ENCODE measurements at places on chromosomes 6 and 20. TPM values are rescaled to one million over a fixed set of nuclear protein-coding genes. Genes with fewer than 3 reads are reported as not detected.
A peak's percentile ranks its signal among the peaks of the same experiment; 100 is the strongest.

ZNF391 gene
- 3.0 TPM for total RNA-seq

MEP1A gene
- not detected for total RNA-seq

DNAH8 gene
- 2.2 TPM for total RNA-seq

DNA sequence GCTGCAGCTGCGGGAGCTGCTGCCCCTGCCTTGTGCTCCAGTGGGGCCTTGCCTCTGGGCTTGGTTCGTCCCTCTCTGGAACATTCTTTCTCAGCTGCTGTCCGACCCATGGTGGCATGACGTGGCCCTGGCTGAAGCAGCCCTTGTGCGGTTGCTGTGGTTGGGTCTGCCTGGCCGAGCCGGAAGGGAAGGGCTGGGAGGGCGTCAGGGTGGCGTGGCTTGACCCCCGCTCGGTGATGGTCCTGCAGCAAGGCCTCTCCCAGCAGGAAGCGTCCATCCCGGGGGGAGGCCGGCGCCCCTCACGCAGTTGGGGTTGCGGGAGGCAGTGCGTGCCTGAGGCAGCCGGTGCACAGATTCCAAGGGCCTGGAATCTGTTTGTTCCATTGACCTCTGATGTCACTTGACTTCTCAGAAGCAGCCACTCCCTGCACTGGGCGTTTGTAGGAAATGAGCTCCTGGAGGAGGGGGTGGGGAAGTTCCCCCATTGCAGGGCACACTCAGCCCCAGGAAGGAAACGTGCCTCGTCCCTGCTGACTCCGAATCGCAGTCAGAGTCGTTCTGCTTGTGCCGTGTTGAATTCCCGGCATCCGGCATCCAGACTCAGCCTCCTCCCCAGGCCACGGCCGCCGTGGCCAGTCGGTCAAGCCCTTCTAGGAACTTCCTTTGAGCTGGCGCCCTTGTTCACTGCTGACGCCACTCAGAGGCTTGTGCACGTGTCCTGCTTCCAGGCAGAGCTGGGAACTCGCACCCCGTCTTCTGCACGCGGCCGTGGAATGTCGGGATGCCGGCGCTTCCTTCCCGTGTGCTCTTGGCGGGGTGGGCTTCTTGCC, 9.7 kb upstream of the TNFRSF6B start:
- peak; percentile 88 for DNase-seq

- DNase-seq = no peak
These were observed 115.4 kb downstream of the SLX4IP start for GRCh38 chr20:10550204-10551118.

GRCh38 chr6:117451671-117452070, 25.9 kb upstream of the ROS1 start:
- no peak for DNase-seq

GRCh38 chr20:41005361-41005729, 23.3 kb upstream of the TOP1 start:
- DNase-seq = peak; percentile 93

DNA sequence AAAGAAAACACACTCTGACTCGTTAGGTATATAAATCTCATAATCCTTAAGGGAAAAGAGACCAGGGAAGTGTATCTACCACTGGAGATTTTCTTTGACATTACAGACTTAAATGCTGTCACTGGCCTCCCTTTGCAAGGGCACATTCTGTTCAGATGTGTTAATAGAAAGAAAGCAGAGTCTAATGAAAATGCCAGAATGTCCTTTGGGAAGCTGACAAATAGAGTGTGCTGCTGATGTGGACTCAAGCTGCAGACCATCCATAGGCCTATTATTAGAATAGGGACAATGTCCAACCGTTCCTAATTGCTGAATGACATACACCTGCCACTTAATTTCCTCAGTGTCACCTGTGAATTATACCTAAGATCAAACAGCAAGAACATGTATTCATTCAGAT, 41.2 kb downstream of the SLC35D3 start:
- no peak for DNase-seq

DNA sequence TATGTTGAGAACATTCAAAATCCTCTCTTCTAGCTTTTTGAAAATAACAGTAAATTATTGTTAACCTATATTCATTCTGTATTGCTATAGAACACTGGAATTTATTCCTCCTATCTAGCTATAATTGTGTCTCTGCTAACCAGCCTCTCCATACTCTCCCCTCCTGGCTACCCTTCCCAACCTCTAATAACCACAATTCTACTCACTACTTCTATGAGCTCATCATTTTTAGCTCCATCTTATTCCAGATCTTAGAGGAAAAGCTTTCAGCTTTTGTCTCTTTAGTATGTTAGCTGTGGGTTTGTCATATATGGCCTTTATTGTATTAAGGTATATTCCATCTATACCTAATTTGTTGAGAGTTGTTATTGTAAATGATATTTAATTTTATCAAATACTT, 108.8 kb downstream of the AIG1 start:
- no peak for DNase-seq

GRCh38 chr6:169253337-169254238, at the start of gene THBS2:
THBS2 (minus strand) TSS chr6:169253846; CDS start chr6:169250784, 3,062 bp downstream.
- DNase-seq = peak; percentile 99

DNA sequence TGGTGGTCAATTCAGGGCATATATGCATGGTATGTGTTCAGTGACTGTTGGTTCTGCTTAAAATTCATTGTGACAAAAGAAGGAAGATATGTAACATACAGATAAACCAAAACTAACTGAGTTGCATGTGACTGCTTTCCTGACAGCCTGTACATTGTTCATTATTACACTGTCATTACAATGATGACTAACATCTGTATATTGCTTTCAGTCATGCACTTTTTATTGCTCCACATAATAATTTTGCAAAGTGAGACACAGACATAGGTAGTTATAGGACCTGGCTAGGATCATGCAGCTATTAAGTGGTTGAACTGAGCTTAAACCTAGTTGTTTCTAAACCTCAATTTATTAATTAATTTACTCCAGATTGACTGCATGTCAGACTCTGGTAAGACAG, 703.2 kb downstream of the HDGFL1 start:
- no peak for DNase-seq

GRCh38 chr6:14867802-14868201, 378.1 kb upstream of the JARID2 start:
- no peak for DNase-seq

DNA sequence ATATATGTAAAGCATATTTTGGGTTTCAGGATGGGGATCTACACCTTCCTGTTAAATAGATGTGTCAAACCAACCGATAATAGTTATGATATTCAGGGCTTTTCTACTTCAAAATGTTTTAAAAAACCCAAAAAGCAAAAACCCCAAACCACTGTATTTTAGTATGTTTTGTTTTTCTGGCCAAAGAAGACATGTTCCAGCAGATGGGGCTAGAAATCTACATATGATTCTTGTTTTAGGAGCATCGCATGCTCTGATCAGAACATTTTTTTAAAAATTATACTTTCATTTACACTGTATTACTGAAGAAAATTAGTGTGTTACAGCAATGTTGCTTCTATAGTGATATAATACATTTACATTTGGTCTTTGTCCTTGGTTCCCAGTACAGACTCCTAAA, 11.0 kb downstream of the RMND1 start:
- DNase-seq = peak; percentile 62

DNA sequence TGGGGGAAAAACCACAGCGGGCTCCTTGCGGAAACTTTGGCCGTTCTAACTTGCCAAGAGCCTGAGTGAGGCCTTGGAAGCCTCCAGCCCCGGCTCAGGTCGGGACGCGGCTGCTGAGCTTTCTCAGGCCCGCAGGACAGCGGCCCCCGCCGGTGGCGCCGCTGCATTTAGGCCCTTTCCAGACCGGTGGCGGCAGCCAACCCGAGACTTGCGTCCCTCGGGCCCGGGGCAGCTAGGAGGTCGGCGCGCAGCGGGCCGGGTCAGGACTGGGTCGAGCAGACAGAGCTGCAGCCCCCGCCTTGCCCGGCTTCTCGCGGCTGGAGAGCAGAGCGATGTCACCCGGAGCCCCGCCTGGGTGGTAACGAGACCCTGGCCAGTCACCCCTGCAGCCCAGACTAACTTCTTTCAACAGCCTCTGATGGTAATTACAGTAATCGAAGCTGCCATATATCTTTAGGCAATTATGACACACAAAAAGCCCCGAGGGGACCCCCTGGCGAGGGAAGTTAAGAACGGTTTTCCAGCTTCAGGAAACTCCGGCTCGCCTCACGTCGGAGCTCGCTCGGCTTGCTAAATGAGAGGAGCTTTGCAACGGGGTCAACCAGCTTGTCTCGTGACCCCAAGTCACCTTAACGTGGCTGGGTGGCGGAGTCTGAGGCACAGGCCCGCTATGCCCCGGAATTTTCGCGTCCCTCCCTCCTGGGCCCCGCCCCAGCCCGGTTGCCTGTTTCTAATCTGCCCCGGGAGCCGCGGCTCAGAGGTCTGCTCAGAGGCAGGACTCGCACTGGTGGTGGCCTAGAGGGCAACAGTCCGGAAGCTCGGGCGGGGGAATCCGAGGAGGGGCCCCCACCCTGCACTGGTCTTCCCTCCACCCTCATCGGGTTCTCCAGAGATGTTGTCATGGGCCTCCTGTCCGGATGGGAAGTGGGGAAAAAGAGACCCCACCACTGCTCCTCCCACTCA, 3.0 kb downstream of the NR2E1 start:
- peak; percentile 49 for DNase-seq

- DNase-seq = no peak
These were observed 51.9 kb downstream of the UNC5CL start for GRCh38 chr6:40986921-40987819.
